ENCODE measurements at places on chromosomes 3 and 15.

GRCh38 chr15:90035095-90035839 is 34.1 kb downstream of the ZNF710 start:
- no peak for DNase-seq

- no peak for DNase-seq
These were observed 116.1 kb upstream of the PLXND1 start for GRCh38 chr3:129722527-129722926.

DNA sequence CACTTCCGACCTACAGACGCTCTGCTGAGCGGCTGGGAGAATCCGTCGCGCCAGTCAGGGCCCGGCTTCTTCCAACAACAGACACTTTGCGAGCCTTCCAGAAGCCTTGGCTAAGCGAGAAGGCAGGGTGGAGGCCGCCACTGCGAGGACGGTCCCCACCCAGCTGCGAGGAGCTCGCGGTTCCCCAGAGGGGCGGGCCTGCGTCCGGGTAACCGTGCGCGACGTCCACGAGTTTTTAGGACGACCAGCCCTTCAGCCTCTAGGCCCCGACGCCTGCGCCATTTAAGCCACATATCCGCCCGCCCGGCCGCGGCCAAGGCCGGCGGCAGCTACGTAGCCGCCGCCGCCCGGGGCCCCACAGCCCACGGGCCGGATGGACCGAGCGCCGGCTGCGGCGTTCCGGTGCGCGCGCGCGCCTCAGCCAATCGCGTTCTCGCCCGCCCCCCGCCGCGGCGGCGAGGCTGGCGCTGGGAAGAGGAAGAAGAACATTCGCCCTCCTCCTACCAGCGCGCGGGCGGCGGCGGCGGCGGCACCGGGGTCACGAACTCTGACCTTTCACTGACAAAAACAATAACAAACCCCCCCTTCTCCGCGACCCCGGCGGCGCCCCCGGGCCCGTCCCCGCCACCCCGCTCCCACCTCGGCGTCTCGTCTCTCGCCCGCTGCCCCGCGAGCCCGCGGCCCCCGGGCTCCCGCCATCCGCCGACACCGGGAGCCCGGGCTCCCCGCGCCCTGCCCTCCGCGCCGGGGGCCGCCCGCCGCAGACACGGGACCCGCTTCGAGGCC is at the start of gene NR2C2:
NR2C2 (plus strand) TSS at position 484 of the 786 bp plus-strand sequence. CDS start 56,332 bp downstream, outside the sequence.
- peak; percentile 84 for DNase-seq

DNA sequence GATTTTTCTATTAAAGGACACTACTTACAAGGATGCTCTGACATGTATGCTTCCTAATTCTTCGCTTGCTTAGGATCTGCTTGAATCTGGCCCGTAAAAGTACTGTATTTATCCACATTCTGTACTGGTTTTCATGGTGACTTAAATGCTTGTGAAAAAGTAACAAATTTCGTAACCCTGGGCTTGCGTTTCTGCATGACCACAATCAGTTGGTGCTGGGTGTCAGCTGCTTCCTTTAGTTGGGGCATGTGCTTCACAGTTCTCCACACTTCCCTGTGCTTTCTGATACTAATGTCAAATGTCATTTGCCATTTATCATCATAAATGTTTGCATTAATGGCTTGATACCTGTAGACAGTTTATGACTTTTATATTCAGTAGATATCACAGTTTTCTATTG is 218.4 kb upstream of the MLF1 start:
- DNase-seq: peak; percentile 14

- DNase-seq: no peak
These were observed 111.5 kb downstream of the SEMA5B start for GRCh38 chr3:122916084-122916483.
